ENCODE measurements at places on chromosomes 2 and 18.
A peak's percentile ranks its signal among the peaks of the same experiment; 100 is the strongest.

DNA sequence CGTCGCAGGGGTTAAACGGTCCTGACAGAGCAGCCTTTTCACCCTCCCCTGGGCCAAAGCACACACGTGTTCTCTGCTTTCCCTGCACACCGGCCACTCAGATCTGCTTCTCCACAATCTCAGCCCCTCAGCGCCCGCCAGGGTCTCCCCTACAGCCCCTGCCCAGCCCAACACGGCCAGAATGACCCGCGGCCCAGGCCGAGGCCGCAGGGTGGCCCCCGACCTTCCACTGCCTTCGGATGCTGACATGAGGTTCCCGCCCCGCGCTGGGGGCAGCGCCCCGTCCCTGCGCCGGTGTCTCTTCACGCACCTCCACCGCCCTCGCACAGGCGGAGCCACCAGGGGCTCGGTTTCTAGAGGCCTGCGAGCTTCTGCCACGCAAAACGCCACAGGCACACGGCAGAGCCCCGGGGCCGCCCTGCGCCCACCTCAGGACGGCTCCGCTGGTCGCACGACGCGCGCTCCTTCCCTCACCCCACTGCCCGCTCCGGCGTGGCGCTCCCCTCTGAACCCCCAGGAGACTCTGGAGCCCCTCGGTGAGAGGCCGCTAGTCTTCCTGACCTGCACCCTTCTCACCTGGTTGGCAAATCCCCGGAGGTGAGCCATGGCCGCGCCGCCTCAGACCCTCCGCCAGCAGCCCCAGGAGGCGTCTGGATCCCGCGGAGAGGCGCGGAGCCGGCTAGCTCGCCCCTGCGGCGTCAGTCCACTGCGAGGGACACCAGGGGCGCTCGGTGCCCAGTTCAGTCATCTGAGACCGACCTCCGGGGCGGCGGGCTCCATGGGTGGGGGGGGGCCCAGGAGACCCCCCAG, 749 bp downstream of the STK25 start:
- peak; percentile 16 for DNase-seq

DNA sequence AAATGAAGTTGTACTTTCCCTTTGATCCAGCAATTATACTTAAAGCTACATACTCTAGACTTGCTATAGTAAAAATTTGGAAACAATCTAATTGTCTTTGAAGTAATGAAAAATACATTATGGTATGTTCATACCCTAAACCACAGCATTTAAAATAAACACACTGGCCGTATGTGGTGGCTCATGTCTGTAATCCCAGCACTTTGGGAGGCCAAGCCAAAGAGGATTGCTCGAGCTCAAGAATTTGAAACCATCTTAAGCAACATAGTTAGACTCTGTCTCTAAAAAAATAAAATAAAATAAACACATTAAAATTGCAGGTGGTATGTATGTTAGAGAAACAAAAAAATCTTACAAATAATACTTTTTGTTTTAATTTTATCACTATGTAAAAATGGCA, 208.1 kb upstream of the KLHL14 start:
- DNase-seq, result no peak

DNA sequence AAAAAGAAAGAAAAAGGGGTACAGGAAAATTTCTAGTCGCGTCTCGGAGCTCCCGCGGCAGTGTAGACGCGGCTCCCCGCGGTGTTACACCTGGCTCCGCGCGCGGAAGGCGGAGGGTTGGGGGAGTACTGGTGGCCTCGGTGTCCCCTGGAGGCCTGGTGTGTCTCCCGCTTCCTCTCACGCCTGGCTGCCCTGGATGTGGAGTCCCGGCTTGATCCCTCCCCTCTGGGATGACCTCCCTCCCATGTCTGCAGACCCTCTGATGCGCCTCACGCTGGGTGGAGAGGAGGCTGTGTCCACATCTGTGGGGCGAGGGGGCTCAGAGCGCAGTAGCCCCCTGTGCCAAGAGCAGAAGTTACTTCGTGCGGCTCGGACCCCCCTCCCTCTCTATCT, 1.2 kb downstream of the KIF5C start:
- DNase-seq, result no peak

- DNase-seq, result no peak
These were observed at the start of gene CSRNP3 for GRCh38 chr2:165469417-165469816. CSRNP3 (plus strand) TSS chr2:165469698; CDS start chr2:165595066, 125,368 bp downstream.

- no peak for DNase-seq
These were observed 44.5 kb upstream of the CXCR4 start for GRCh38 chr2:136162438-136162837.

DNA sequence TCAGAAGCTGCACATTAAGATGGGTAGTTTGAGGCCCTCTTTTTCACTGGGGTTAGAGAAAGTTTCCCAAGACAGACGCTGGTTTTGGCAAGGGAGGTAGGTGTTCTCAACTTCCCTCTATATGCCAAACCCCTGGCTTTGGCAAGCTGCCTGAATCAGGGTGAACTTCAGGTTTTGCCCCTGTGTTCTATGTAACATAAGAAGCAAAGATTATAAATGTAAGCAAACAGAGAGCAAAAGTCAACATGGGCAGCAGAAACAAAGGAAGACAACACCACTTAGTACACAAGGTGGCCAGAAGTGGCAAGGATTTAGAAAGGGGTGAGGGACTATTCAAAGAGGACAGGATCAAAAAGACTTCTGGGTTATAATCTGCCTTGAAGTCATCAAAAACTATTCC, 70.5 kb upstream of the TFCP2L1 start:
- DNase-seq, result no peak

- no peak for DNase-seq
These were observed 13.4 kb upstream of the BOK start for GRCh38 chr2:241545106-241545505.

DNA sequence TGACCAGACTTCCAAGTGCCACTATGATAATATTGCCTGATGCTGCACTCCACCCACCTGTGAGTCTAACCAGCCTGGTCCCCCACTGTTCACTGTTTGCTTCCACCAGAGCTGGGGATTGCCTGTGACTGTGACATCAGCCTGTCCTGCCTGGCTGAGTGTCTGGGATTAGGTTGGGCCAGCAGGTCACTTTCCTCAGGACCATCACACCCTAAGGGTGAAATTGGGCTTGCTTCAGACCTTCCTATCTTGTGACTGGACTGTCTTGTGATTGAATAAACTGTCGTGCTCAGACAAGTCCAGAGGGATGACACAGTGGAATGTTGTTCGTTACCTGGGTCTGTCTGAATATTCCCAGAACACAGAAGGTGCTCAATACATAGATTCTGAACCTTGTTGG, 87.4 kb upstream of the HK2 start:
- DNase-seq, result no peak

- no peak for DNase-seq
These were observed 406.9 kb downstream of the LNPK start for GRCh38 chr2:175595139-175595538.

DNA sequence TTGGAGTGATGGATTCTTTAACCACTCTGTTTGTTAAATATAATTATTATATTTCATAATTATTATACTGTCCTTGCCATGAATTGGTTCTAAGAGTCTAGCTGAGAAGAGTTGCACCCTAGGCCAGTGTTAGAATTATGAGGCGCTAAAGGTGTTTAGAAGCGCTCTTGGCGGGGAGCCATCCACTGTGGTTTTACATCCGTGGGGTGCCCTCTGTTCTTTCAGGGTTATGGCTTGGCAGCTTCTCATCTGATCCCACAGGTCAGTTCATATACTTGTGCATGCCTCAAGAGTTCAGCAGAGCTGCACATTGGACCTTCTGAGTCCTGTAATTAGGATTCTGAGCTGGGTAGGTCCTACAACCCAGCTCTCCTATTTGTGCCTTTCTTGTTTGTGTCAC, 9.1 kb downstream of the ASAP2 start:
- no peak for DNase-seq

Measured in activated T-helper 1 cell treated with Interleukin-2 at 50 U/mL for 16 hours (primary cell).